ENCODE measurements at places on chromosomes 11 and 22.

DNA sequence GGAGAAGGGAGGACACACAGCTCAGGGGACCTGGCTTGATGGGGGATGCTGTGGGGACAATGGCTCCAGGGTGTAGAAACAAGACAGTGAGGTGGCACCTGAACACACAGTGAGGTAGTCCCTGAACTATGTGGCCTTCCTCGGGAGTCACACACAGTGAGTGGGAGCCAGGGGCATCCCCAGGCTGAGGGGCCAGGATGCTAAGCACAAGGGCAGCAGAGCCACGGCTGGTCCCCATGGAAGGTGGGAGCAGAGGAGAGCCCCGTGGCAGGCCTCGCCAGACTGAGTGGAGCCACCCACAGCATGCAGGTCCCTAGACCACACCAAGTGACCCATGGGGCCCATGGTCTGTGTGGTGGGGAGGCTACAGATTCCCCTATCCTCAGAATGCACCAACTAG lies 26.0 kb upstream of the ABCC8 start:
- no peak for DNase-seq

DNA sequence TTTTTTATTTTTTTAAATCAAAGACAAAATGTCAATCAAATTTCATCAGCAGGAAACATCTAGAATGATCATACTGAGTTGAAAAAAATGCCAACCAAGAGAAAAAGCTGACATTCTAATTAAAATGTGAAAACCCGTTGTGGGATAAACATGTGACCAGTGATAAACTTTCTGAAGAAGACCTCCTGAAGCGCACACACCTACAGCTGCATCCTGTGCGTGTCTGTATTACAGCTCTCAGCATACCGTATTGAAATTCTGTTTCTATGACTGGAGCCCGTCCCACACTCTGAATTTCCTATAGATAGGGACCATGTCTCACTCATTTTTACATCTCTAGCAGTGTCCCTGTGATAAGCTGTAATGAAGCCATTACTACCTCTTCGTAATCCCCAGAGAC lies 12.2 kb upstream of the NUP50 start:
- no peak for DNase-seq

GRCh38 chr22:25383278-25383820 lies 163.9 kb downstream of the CRYBB2 start:
- DNase-seq: no peak

DNA sequence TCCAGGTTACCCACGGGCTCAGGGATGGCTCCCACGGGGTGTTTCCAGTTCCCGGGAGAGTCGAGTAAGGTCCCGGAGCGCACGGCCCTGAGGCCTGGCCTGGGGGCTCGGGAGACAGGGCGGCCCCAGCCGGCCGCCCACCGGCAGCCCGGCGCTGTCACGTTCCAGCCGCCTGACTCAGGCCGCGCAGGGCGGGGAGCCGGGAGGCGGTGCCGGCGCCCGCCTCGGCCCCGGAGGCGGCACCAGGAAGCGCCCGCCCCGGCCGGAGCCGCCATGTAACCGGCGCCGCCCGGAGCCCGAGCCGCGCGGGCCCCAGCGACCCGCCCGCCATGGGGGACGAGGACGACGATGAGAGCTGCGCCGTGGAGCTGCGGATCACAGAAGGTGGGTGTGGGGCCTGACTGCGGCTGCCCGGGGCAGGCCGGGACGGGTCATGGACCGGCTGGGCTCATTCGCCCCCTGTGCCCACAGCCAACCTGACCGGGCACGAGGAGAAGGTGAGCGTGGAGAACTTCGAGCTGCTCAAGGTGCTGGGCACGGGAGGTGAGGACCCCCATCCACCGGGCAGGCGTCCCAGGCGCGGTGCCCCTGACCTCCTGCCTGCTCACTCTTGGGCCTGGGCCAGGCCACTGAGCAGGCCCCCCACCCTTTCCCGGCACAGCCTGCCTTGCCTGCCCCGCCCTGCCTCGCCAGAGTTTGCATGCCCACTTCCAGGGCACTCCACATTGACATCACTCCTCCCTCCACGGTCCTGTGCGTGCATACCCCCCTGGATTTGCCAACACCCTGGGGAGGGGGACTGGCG lies at the start of gene RPS6KA4:
TSS of gene RPS6KA4 (plus strand) at position 256 of the 805 bp plus-strand sequence. CDS start at position 330, 74 bp downstream.
- no peak for DNase-seq

DNA sequence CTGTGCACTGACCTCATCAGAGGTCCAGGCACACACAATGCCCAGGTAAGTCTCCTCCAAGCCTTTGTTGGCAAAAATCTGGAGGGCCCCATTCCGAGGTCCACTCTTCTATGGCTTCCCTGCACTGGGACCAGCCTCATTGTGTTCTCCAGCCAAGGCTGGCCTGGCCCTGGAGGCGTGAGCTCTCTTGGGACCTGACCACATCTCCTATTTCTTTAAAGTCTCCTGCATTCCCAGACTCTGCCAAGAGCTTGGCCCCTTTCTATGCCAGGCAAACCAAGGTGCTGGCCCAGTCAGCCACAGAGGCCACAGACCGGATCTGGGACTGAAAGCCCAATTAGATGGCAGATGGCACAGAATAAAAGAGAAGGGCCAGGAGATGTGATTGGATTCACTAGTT lies 55.1 kb downstream of the C11orf58 start:
- DNase-seq: no peak

DNA sequence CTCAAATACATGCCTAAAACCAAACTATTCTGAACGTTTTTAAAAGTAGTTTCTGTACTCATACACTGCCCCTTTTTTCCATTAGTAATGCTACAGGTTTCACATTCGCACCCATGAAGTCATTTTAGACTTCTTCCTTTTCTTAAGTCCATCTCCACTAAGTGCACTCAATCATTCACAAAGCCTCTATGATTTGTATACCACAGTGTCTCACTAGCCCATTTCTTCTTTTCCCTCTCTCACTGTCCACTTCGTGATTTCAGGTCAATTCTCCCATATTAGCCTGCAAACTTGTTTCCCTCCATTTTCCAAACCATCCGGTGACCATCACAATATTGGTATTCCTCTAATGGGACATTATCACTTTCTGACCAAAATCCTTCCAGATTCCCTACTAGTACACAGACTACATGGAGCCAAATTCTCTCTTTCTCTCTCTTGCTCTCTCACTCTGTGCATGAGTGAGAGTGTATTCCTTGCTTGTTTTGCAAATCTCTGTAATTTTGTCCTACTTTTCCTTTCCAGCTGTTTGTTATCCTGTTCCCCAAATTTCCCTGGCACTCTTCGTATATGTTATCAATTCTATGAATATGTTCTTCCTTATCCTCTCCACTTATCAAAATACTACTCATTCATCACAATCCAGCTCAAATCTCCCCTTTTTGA lies 3.4 kb upstream of the ZC3H12C start:
- no peak for DNase-seq

DNA sequence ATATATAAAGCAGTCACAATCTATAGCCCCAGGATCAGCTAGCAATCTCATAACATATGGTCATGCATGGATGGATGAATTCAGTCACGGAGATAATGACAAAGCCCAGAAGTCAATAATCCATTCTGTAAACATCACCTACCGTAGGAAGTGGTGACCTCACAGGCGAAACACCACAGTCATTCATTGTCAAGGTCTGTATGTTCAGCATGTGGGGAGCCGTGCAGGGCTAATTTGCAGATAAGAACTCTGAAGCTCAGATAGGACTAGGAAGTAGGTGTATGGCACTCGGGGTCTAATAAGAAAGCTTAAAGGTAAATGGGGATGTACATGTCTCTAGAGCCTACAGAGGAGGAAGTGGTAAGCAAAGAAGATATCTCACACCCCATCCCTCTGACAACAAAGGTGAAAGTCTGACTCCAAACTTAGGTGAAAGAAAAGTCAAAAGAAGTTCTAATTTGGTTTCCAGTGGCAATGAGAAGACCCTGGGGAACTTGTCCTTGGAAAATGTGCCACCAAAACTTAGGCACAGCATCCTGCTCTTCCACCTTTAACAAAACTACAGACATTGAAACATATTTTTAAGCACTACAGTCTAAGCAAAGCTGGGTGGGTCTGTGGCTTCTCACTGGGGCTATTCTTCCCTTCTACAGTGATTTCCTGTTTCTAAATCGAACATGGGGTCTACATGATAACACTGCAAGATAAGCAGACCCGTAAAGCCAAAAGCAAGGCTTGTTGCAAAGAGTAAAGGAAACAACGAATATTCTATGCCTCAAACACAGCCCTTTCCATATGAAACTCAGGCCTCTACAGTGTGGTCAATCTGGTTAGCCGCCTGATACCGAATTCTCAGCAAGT lies 5.2 kb downstream of the CRTAM start:
- no peak for DNase-seq

DNA sequence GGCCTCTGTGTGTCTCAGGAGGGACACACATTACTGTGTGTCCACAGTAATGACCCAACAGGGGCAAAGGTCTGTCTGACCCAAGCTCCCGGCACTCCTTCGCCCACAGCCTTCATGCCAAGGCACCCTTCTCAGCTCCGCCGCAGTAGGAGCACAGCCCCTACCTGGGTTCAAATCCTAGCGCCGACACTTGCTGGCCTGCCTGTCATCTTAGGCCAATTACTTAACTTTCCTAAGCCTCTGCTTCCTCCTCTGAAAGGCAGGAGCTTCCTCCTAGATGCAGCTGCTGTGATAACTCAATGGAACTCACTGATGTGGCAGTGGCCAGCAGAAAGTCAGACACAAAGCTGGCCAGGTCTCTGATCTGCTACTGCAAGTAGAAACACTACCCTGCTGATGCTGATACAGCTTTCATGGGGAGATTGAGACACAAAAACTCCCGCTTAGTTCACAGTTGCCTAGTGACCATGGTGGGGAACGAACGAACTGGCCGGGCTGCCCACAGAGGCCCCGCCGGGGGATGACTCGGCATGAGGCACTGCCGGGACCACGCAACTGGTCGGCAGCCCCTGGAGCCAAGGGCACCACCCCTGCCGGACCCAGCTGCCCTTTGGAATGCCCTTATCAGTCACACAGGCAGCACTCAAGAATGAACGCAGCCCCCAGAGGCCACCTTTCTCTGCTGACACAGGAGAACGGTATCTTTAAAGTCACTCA lies 8.1 kb downstream of the EHD1 start:
- DNase-seq: no peak

DNA sequence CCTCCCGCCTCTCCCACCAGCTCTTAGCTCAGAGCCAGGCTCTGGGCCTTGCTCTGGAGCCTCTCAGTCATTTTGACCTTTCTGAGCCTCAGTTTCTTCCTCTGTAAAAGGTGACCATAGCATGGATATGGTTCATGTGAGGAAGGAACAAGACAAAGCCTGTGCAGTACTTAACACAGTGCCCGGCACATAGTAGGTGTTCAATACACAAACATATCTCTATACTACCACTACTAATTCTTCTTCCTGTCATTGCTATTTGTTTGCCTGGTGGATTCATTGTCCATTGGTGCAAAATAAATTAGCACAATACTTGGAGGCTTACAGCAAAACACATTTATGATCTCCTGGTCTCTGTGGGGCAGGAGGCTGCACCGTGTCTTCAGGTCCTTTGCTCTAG lies 21.6 kb upstream of the MPPED1 start:
- DNase-seq: no peak

GRCh38 chr22:29478326-29479276 lies 1.4 kb upstream of the NEFH start:
- peak; percentile 32 for DNase-seq

- DNase-seq: no peak
Observed at GRCh38 chr11:20351751-20352262, 11.7 kb upstream of the HTATIP2 start.

GRCh38 chr11:134660416-134660815 lies 248.4 kb upstream of the B3GAT1 start:
- DNase-seq: no peak

GRCh38 chr11:120819437-120820365 lies 204.2 kb upstream of the TBCEL start:
- no peak for DNase-seq

DNA sequence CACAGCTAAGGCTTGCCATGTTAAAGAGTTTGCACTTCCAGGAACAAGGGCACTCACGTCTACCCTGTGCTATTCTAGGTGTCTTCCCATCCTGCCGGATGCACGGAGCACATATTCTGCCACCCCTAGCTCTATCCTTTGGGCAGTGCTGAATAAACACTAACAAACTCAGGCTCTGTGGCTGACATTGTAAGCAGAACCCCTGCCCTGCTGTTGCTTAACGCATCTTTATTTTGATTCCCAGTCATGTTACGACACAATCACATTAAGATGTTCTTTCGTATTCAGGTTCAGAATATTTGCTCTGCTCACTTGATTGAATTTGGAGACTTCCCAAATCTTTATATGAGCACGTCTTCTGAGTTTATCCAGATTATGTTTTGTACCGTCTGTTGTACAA lies 3.7 kb upstream of the HDHD5 start:
- no peak for DNase-seq

DNA sequence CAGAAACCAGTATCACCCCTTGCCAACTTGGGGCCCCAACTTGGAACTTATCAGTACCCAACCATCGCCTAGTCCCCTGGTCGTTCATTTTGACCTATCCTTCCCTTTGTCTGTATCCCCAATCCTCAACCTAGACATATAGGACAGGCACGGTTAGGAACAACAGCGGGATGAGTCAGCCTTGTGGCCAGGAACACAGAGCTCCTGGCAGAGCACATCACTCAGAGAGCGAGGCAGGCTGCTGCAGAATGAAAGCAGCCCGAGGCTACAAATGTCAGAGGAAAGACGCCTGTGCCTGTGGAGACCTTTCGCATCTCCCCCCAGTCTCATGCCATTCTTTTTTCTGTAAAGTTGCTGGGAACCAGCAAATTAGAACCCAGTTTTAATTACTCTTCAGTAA lies 14.6 kb downstream of the DKK3 start:
- no peak for DNase-seq

DNA sequence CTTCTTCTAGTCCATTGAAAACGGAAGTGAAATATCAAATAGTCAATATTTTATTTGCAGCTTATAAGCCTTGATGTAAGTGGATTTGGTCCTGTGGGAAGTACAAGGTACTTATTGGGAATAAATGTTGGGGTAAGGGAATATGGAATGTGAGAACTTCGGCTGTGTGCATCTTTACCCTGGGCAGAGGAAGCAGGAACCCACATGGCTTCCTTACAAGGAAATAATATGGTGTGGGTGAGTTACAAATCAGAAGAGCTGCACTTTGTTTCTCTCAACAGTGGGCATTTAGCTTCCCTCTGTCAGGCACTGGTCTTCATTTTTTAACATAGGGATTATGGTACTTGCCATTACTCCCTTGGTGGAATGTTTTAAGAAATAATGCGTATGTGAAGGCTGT lies 77.9 kb downstream of the SCN3B start:
- no peak for DNase-seq
